HFF-Myc (cell line): ENCODE measurements at places on chromosomes 5 and 9.
A peak's percentile ranks its signal among the peaks of the same experiment; 100 is the strongest.

- no peak for DNase-seq
These were observed 12.7 kb downstream of the TYRP1 start for GRCh38 chr9:12705738-12706391.

DNA sequence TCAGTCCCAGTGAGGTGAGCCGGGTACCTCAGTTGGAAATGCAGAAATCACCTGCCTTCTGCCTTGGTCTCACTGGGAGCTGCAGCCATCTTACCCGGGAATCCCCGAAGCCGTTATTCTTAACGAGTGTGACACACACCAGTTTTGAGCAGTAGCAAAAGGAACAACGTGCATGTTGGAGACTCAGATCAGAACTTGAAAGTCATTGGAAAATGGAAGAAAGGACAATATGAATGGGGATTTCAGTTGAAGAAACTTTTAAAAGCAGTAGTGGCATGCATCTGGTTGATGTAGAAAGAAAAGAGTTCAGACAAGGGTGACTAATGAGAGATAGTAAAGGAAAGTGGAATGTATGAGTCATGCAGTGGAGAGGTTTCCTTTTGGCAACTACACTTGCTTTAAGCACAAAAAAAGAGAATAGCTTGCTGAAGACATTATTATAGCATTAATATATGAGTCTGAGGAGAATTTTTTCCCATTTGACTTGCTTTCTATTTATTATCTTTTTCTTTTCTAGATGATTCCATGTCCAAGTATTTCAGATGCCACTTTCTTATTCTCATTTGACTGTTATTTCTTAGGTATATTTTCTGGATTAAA lies 44.4 kb upstream of the ANKDD1B start:
- DNase-seq = peak; percentile 85

- DNase-seq = no peak
These were observed 84.1 kb upstream of the MEGF10 start for GRCh38 chr5:127206320-127207113.

DNA sequence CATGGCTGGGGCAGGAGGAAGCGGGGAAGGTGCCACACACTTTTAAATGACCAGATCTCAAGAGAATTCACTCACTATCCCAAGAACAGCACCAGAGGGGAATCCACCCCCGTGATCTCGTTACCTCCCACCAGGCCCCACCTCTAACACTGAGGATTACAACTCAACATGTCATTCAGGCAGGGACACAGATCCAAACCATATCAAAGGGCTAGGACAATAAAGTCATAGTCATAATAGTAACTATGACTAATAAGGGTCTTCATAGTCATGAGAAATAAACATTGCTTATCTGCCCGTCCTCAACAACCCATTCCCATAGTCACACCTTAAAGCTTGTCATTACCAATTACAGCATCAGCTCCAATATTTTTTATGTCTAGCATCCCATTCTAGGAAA lies 65.3 kb upstream of the SMC2 start:
- no peak for DNase-seq

DNA sequence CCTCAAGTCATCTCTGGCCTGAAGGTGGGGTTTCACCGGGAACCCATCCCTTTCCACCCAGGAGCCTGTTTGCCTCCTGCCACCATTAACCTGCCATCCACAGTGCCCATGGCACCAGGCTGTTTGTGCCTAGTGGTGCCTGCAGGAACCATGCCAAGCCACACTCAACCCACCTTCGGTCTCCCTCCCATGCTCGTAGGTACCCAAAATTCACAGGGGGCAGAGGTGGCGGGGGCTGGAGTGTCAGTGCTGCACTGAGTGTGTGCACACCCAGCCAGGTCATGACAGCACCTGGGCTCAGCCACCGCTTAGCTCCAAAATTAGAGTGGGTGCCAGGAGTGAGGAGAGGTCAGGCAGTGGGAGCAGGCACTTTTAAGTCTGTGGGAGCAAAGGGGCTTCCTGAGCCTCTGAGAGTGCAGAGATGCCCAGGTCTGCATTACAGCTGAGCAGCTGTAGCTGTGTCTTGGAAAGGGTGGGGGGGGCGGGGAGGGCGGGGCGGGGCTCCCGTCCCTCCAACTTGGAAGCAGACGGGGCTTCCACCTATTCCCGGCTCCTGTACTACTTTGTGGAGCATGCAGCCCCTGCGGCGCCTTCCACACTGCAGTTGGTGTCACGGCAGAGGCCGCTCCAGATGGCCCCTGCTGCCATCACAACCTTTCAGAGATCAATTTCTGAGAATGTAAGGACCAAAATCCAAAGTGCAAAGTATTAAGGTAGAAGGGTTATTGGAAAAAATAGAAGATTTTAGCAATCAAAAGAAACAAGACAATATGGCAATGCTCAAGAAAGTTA lies 2396.8 kb upstream of the C9orf72 start:
- DNase-seq = no peak

DNA sequence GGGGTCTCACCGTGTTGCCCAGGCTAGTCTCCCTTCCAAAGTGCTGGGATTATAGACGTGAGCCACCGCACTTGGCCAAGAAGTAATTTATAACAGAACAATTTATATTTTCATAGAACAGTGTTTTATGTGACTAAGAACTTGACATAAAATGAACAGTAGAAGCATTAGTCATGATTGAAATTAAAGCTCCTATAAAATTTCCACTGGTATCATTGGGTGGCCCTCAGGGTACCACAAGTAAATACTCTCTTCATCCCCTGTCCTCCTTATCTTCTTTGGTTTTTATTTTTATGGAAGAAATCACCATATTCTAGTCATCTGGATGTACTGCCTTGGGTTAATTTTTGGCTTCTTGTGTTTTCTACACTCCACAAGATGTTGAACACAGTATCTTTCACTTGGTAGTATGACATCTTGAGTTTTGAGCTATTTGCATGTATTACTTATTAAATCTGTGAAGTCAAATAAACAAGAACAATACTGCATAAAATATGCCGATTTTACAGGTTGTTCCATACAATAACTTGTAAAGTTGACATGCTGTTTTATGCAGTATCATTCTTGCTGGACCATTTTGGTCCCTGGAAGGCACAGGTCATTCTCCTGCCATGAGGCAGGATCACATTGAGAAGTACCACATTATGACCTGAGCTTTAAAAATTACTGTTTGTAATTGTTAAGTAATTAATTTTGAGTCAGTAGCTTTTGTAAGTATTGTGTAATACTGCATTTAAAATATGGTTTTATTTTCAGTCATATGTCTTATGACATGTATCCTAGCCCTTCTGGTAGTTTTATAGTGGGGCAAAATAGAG lies 24.4 kb downstream of the LMNB1 start:
- no peak for DNase-seq

DNA sequence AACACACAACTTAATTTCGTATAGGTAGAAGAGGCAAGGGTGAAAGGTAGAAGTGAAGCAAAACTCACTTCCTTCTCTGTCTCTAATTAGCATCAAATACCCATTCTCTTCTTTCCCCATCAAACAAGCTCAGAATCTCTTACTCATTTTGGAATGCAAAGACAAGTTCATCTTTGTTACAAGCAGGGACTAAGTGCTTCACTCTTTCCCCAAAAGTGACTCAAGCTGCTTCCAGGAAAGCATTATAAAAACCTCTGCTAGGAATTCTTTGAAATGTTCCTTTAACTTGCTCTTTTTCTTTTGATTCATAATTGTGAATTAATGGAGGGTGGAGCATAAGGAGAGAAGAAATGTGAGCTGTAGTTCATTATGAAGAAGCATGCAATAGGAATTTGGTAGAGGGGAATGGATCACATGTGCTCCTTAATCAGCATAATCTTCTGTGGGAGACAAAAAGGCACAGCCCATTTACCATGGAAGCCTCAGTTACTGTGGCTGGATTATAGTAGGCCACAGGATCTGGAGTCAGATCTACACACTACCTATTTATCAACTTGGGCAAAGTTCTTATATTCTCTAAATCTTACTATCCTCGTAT lies 109.5 kb upstream of the DPYSL3 start:
- no peak for DNase-seq

DNA sequence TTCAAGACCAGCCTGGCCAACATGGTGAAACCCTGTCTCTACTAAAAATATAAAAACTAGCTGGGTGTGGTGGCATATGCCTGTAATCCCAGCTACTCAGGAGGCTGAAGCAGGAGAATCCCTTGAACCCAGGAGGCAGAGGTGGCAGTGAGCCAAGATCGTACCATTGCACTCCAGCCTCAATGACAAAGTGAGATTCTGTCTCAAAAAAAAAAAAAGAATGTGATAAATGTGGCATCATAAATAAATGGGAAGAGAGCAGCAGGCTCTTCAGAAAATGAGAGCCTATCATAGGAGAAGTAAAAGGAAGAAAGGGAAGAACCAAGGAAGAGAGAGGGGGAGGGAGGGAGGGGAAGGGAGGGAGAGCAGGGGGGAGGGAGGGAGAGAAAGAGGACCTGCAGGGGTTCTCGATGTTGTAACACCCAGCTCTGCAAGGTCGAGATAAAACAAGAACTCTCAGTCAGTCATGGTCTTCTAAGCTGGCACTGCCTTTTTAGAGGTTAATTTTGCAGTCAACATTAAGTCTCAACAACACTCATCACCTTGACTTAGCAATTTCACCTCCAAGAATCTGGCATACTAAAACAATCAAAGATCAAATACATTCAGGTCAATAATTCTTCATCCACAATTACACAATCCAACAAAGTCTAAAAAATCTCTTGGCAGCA lies 68.7 kb upstream of the SIMC1 start:
- no peak for DNase-seq

- DNase-seq = no peak
These were observed 128.9 kb upstream of the RAPGEF1 start for GRCh38 chr9:131868766-131869165.

- no peak for DNase-seq
These were observed 20.4 kb upstream of the PRUNE2 start for GRCh38 chr9:76926324-76926741.

- DNase-seq = peak; percentile 55
These were observed 63.2 kb downstream of the PRRT1B start for GRCh38 chr9:131608493-131609037.

GRCh38 chr9:129451669-129452068 lies 169.2 kb downstream of the C9orf50 start:
- no peak for DNase-seq

- DNase-seq = no peak
These were observed 782 bp upstream of the CDC20B start for GRCh38 chr5:55173687-55174230.

GRCh38 chr9:121386442-121387175 lies 16.6 kb upstream of the STOM start:
- no peak for DNase-seq

- no peak for DNase-seq
These were observed 24.7 kb downstream of the ZBTB34 start for GRCh38 chr9:126885131-126885641.

- no peak for DNase-seq
These were observed 51.5 kb downstream of the STK32A start for GRCh38 chr5:147286296-147286695.

DNA sequence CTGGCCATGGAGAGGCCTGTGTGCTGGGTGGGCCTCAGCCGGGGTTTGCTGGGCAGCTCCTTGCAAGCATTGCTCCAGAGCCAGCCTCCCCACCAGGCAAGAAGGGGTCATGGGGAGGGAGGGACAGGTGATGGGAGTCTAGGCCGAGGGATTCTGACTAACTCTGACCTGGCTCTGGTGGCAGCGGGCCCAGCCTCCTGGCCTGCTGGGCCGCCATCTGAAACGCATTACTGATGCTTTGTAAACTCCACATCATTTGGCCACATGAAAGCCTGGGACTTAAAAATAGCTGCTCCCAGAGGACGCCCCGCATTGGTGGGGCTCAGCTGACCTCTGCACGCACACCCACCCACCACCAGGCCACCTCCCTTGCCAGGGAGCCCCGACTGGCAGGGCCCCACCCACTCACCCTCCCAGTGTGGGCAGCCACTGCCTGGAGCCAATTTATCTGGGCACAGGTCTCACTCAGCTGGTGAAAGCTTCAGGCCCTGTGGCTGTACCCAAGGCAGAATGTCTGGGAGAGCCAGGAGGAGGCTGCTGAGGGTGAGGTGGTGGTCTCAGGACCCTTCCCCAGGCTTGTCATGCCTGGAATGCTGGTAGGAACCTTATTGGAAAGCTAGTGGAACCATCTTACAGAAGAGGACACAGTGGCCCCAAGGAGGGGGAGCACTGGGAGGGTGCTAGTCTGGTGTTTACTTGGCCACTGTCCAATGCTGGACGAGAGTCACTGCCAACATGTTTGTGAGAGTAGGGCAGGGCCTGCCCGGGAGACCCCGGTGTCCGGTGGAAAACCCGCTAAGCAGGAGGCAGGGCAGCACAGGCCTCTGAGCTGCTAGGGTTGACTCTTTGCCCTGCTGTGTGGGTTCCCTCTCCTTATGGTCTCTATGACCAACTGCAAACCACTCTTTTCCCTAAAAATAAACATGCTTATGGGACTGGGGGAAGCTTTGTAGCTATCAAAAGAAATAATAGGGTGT lies 10.8 kb downstream of the TCF7 start:
- DNase-seq = peak; percentile 87

DNA sequence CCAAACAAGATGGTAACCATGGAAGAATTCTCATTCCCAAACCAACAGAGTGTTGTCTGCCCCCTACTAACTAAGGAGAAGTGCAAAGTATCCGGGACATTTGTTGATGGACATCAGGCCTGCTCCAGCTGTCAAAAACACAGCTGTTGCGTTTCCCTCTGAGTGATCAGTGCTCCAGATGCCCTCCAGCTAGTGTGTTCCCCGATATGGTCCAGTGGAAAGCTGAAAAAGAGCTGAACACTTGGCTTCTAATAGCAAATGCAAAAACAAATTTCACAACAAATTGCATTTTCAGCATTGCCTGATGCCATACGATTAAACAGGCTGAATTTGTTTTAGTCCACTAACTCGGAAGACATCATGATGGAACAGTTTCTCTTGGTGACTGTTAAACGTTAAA lies 1398.7 kb downstream of the PTPRD start:
- no peak for DNase-seq

GRCh38 chr9:4654084-4654483 lies 8.0 kb upstream of the PLPP6 start:
- no peak for DNase-seq

DNA sequence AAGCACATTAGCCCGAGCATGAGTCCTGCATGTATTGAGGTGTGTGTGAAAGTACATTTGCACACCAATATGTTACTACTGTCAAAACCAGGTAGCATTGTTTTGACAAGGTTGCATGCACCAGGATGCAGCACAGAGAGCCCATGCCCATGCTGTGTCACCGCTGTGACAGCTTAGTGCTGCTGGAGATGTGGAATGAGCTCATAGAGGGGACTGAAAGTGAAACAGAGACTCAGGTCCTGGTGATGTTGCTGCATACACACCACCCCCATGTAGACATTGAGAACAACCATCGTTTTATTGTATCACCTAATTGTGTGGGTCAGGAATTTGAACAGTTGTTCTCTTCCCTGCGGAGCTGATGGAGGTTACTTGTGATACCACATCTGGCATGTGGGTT lies 53.0 kb downstream of the GADD45G start:
- no peak for DNase-seq
